Activated CD8-positive, alpha-beta T cell treated with anti-CD3 and anti-CD28 coated beads for 36 hours (primary cell): ENCODE measurements at places on chromosomes 2 and 18. TPM values are rescaled to one million over a fixed set of nuclear protein-coding genes. Genes with fewer than 3 reads are reported as not detected.

The TTC32 gene
- total RNA-seq, result 24.2 TPM

The MROH2A gene
- not detected for total RNA-seq

The AKAIN1 gene
- total RNA-seq, result not detected

The NOL4 gene
- total RNA-seq, result not detected

The TCF23 gene
- not detected for total RNA-seq

The CYP1B1 gene
- total RNA-seq, result 2.2 TPM

The UGT1A3 gene
- total RNA-seq, result not detected

The ZC3H8 gene
- total RNA-seq, result 22.1 TPM

The CCDC74A gene
- total RNA-seq, result 10.4 TPM

The IL1RL1 gene
- total RNA-seq, result 0.20 TPM

The MORN2 gene
- 6.6 TPM for total RNA-seq

GRCh38 chr2:198053148-198053547 is 248.8 kb downstream of the PLCL1 start:
- H3K27ac ChIP-seq, result no peak overlapping the region
- peaks cover 2% of the 10 kb centered on the region for H3K36me3 ChIP-seq
- no peaks in the 10 kb centered on the region for H3K27me3 ChIP-seq

DNA sequence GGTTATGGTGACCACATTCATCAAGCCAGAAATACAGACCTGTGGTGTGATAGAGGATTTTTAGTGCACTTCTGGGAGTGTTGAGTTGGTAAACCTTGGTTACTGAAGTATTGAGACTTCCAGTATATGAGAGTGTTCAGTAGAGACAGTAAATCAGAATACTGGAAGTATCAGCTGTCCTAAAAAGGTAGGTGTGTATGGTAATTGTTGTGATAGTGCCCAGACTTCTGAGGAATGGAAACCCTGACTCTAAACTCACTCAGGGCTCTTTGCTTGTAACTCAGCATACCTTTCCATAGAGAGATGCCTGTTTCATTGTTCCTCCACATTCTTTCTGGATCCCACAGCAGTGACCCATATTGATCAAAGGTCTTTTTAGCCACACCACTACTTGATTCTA is 217.1 kb downstream of the SETBP1 start:
- no peaks in the 10 kb centered on the region for H3K36me3 ChIP-seq
- H3K27ac ChIP-seq, result no peak overlapping the region
- H3K4me1 ChIP-seq, result peaks cover 30% of the 10 kb centered on the region
- peaks cover 3% of the 10 kb centered on the region for H3K27me3 ChIP-seq
- DNase-seq, result no peak
- H3K4me3 ChIP-seq, result no peak overlapping the region

- H3K27ac ChIP-seq, result no peak overlapping the region
- H3K36me3 ChIP-seq, result peaks cover 49% of the 10 kb centered on the region
- no peak for DNase-seq
- H3K27me3 ChIP-seq, result no peaks in the 10 kb centered on the region
- H3K4me3 ChIP-seq, result no peak overlapping the region
Measured at GRCh38 chr2:182740701-182741100, 24.6 kb downstream of the DNAJC10 start.

DNA sequence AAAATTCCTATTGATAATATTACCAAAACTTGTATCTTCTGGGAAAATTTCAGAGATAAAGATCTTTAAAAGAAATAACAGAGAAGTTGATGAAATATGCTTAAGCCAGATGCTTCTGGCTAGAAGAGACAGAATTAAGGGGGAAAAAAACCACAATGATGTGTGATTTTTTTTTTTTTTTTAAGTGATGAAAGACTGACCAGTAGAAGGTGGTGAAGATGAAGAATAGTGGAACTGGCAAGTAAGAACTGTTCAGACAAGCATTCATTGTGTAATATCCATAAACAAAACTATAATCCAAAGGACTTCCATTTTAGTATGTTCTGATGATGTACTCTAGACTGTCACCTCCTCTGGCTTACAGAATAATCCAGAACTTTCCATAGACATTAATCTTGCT is 89.8 kb downstream of the INO80D start:
- no peak overlapping the region for H3K4me3 ChIP-seq
- H3K27ac ChIP-seq, result no peak overlapping the region

DNA sequence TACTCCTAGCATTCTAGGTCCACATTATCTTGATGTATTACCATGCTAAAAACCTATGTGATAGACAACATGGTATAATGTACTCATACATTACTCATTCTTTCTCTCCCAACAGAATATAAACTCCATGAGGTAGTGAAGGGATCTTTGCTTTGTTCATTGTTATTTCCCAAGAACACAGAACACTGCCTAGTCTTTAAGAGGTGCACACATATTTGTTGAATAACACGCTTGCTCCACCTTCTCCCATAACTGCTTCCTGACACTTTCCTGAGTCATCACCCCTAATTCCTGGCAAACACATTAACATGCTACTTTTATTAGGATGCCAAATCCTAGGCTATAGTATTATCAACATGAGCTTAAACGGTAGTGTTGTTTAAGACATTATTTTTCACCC is 41.3 kb downstream of the REV1 start:
- DNase-seq, result no peak
- no peaks in the 10 kb centered on the region for H3K27me3 ChIP-seq
- H3K36me3 ChIP-seq, result peaks cover 16% of the 10 kb centered on the region
- H3K27ac ChIP-seq, result no peak overlapping the region
- no peak overlapping the region for H3K4me3 ChIP-seq

- peaks cover 11% of the 10 kb centered on the region for H3K27me3 ChIP-seq
- H3K27ac ChIP-seq, result no peak overlapping the region
- no peaks in the 10 kb centered on the region for H3K4me1 ChIP-seq
- H3K4me3 ChIP-seq, result no peak overlapping the region
- H3K36me3 ChIP-seq, result no peaks in the 10 kb centered on the region
Measured at GRCh38 chr2:176691471-176691870, 422.2 kb downstream of the MTX2 start.

DNA sequence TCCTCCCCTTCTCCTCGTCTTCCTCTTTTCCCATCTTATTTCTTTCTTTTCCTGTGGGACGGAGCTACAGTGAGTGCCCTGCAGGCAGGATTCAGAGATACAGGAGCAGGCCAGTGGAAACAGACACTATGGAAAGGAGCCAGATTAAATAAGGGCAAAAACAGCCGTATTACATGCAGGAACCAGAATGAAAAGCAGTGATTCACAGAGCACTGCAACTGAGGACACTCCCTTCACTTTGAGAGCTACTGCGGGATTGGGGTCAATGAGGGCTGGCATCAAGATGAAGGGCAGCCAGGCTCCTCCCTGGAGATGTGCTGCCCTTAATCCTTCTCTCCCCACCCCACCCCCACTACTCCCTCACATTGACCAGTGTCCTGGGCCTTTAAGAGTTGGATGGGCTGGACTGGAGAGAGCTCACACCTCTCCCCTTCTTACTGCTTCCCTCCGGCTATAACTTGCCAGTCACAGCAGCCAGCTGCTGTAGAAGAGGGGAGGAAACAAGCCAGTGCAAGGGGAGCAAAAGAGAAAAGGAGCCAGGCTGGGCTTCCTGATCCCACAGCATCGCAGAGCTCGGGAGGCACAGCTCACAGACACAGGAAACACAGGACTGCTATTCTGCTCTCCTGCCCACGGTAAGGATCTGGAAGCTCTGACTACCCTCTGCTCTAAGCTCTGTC is at the start of gene PLCD4:
PLCD4 (plus strand) TSS at position 464 of the 680 bp plus-strand sequence. CDS start 7,841 bp downstream, outside the sequence.
- DNase-seq, result no peak
- H3K27ac ChIP-seq, result no peak within 1 kb of the TSS

DNA sequence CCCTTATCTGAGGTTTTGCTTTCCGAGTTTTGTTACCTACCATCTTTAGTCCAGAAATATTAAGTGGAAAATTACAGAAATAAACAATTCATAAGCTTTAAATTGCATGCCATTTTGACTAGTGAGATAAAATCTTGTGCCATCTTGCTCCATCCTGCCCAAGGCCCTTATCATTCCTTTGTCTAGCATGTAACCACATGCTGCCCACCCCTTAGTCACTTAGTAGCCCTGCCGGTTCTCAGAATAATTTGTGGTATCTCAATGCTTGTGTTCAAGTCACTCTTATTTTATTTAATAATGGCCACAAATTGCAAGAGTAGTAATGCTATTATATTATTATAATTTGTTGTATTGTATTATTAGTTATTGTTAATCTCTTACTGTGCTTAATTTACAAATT is 36.8 kb upstream of the VPS54 start:
- H3K4me1 ChIP-seq, result peaks cover 32% of the 10 kb centered on the region
- H3K27me3 ChIP-seq, result no peaks in the 10 kb centered on the region
- H3K27ac ChIP-seq, result no peak overlapping the region
- DNase-seq, result no peak

DNA sequence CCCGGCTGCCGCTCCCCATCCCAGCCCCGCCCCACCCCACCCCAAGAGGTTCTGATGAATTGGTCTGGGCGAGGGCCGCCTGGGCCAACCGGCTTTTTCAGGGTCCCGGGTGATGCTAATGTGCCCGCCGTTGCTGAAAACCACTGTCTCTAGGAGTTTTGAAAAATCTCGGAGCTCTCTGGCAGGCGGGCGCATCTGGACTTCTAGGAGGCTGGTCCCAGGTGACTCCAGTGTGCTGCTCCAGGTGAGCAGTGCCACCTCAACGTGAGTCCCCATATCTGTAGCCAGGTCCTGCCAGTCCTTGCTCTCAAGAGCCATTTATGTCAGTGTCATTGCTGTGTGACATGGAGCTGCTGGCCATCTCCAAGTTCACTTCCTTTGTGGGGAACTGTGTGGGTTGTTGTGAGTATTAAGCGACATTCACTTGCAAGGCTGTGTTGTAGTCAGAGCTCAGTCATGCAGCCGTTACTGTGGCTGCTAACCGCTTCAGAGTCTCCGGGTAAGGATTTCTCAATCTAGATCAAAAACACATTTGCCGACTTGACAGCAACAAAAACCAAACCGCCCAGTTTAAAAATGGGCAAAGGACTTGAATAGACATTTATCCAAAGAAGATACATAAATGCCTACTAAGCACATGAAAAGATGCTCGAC is at the start of gene RFX8:
RFX8 (minus strand) TSS at position 382 of the 654 bp plus-strand sequence. CDS start 8,264 bp downstream, outside the sequence.
- peak within 1 kb of the TSS; percentile 77 for H3K4me3 ChIP-seq
- H3K36me3 ChIP-seq, result no peaks in the 10 kb centered on the region
- H3K4me1 ChIP-seq, result peaks cover 11% of the 10 kb centered on the region
- peak within 1 kb of the TSS; percentile 78 for H3K27ac ChIP-seq
- peaks cover 8% of the 10 kb centered on the region for H3K27me3 ChIP-seq

DNA sequence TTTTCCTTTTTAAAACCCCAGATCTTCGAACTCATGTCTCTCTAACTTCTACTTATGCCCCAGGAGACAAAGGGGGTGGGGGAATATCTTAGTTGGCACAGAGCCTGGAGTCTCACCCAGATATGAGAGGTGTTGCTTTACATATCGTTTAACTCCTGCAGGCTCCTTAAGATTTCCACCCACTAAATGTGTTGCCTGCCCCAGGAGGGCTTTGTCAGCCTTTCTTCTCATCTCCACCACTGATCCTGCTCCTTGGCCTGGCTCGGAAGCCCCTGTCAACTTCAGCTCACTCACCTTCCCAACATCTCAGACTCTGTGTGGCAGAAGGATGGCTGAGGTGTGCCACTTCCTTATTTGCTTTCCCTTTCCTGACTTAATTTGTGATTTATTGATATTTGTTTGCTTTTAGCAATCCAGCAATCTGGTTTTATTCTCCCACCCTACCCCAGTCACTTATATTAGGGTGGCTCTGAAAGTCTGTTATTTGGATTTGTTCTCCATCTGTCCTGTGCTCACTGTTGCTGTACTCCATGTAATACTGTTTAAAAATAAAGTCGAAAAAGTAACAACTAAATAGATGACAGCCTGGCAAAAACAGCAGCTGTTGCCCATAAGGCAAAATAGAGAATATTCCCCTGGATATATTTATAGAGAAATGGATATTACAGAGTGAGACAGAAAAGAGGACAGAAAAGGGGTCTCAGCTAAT is 200.6 kb downstream of the ZBTB7C start:
- peaks cover 13% of the 10 kb centered on the region for H3K27me3 ChIP-seq
- H3K36me3 ChIP-seq, result no peaks in the 10 kb centered on the region
- H3K4me1 ChIP-seq, result no peaks in the 10 kb centered on the region
- no peak for DNase-seq
- no peak overlapping the region for H3K27ac ChIP-seq

DNA sequence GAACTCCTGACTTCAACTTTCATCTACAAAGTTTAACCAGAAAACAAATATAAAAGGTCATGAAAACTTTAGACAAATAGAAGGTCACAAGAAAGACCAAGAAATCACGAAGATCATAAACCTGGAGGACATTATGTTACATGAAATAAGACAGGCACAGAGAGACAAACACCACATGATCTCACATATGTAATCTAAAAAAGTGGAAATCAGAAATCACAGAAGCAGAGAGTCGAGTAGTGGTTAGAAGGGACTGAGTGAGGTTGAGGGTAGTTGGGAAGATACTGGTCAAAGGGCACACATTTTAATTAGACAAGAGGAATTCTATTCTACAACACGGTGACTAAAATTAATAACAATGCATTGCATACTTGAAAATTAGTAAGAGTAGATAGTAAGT is 1.4 kb downstream of the GCFC2 start:
- DNase-seq, result no peak
- H3K4me3 ChIP-seq, result peak overlapping the region; percentile 76
- H3K4me1 ChIP-seq, result peaks cover 28% of the 10 kb centered on the region

GRCh38 chr2:77939801-77940200 is 417.6 kb upstream of the LRRTM4 start:
- no peak overlapping the region for H3K27ac ChIP-seq
- H3K4me3 ChIP-seq, result no peak overlapping the region
- H3K27me3 ChIP-seq, result no peaks in the 10 kb centered on the region
- no peaks in the 10 kb centered on the region for H3K36me3 ChIP-seq
- DNase-seq, result no peak

GRCh38 chr2:183416753-183417152 is 292.5 kb downstream of the NUP35 start:
- no peak overlapping the region for H3K4me3 ChIP-seq
- no peak for DNase-seq
- H3K4me1 ChIP-seq, result no peaks in the 10 kb centered on the region
- no peak overlapping the region for H3K27ac ChIP-seq
- H3K27me3 ChIP-seq, result no peaks in the 10 kb centered on the region

GRCh38 chr2:94994914-94995552 is 30.5 kb upstream of the MAL start:
- H3K27me3 ChIP-seq, result peaks cover 19% of the 10 kb centered on the region
- H3K27ac ChIP-seq, result no peak overlapping the region
- no peak overlapping the region for H3K4me3 ChIP-seq
- no peaks in the 10 kb centered on the region for H3K4me1 ChIP-seq

- DNase-seq, result no peak
- H3K4me1 ChIP-seq, result peaks cover 22% of the 10 kb centered on the region
- peaks cover 11% of the 10 kb centered on the region for H3K27me3 ChIP-seq
- no peak overlapping the region for H3K27ac ChIP-seq
Measured at GRCh38 chr2:65396348-65397026, 35.9 kb downstream of the SPRED2 start.

- H3K36me3 ChIP-seq, result no peaks in the 10 kb centered on the region
- DNase-seq, result no peak
- H3K4me3 ChIP-seq, result no peak overlapping the region
Measured at GRCh38 chr2:96092951-96093350, 23.4 kb downstream of the ADRA2B start.

DNA sequence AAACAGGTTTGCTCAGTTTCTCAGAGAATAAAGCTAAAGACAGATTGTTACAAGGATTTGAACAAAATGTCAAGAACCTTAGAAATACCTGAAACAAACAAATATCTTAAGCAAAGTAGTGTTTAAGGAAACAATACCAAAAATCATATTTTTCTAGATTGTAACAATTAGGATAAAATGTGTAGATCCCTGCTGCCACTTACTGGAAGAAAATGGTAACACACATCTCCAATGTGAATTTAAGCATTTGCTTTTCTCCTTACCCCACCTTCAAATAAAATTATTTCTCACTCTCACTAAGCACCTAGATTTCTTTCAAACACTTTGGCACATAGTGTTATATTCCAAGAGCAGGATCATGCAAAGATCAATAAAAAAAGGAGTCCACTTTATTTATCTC is 34.9 kb downstream of the SUCLG1 start:
- no peak overlapping the region for H3K27ac ChIP-seq
- no peaks in the 10 kb centered on the region for H3K27me3 ChIP-seq
- no peak for DNase-seq
- H3K36me3 ChIP-seq, result peaks cover 18% of the 10 kb centered on the region
- H3K4me3 ChIP-seq, result no peak overlapping the region
